ENCODE measurements at places on chromosomes 1 and 21. TPM values are rescaled to one million over a fixed set of nuclear protein-coding genes. Genes with fewer than 3 reads are reported as not detected.

IL19 gene
- not detected for polyA plus RNA-seq

GJA4 gene
- not detected for polyA plus RNA-seq

CD34 gene
- 0.34 TPM for polyA plus RNA-seq

INSRR gene
- polyA plus RNA-seq, result 0.09 TPM

ADGRB2 gene
- polyA plus RNA-seq, result 1.3 TPM

SLC6A17 gene
- polyA plus RNA-seq, result 0.34 TPM
